WTC11 (cell line): ENCODE measurements at places on chromosomes 5 and 9. TPM values are rescaled to one million over a fixed set of nuclear protein-coding genes. Genes with fewer than 3 reads are reported as not detected.

PDE6A gene
- total RNA-seq, result not detected in 3 replicates

LOX gene
- 1.3 to 2.8 TPM (median 2.2 TPM) in 3 replicates for total RNA-seq

CCNI2 gene
- total RNA-seq, result 1.1 to 1.7 TPM (median 1.6 TPM) in 3 replicates

WDR38 gene
- total RNA-seq, result not detected in 3 replicates

GPRIN1 gene
- 5.4 to 8.5 TPM (median 5.8 TPM) in 3 replicates for total RNA-seq
